AG08395 (cell line): ENCODE measurements at places on chromosomes 4 and X.

- no peak for DNase-seq
Measured at GRCh38 chr4:123412091-123412505, 15.5 kb downstream of the SPRY1 start.

- DNase-seq = no peak
Measured at GRCh38 chr4:64756016-64756415, 346.8 kb upstream of the TECRL start.

- DNase-seq = no peak
Measured at GRCh38 chr4:31035761-31036160, 315.6 kb downstream of the PCDH7 start.

DNA sequence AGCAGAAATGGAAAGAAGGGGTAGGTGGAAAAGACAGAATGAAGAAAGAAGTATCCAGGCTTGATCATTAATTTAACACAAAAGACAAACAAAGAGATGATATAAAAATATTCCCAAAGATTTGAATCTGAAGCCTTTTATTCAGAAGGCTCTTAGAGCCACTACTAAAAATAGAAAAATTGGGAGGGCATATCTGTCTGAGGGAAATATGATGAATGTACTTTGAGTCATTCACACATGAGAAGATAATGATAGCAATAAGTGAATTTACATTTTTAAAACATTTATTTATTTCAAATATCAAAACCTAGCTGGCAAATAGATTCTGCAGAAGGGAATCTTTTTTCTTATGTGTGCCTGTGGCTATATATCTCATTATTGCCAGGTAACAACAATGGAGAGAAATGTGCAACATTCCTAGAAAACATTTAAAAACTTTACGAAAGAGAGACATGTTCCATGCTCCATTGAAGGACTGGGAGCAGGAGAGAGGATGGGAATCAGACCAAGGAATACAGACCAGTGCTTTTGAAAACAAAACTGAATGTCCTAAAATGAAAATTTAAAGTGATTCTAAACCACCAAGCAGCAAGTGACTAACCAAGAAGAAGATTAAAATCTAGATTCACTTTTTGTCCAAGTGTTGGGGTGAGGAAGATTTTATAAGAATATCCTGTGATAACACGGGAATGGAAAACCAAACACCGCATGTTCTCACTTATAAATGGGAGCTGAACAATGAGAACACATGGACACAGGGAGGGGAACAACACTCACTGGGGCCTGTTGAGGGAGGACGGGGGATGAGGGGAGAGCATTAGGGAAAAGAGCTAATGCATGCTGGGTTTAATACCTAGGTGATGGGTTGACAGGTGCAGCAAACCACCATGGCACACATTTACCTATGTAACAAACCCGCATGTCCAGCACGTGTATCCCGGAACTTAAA, 41.2 kb downstream of the ANXA5 start:
- no peak for DNase-seq

GRCh38 chrX:24567169-24567568, 80.0 kb downstream of the PCYT1B start:
- no peak for DNase-seq

GRCh38 chrX:7828594-7828993, 14.4 kb upstream of the VCX start:
- DNase-seq = no peak

DNA sequence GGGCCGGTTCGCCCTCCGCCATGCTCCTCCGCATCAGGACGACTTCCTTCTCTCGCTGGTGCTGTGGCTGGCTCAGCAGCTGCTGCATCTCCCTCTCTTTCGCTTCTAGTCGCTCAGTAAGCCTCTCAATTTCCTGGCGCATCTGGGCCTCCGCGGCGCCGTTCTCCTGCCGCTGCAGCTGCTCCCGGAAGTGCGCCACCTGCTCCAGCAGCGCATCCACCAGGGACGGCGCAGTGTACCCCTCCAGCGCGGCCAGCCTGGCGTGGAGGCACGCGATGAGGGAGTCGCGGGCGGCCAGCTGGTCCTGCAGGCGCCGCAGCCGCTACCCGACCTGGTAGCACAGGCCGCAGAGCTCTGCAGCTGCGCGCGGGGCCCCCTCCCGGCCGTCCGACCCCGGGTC, 97.4 kb upstream of the MED14 start:
- no peak for DNase-seq

DNA sequence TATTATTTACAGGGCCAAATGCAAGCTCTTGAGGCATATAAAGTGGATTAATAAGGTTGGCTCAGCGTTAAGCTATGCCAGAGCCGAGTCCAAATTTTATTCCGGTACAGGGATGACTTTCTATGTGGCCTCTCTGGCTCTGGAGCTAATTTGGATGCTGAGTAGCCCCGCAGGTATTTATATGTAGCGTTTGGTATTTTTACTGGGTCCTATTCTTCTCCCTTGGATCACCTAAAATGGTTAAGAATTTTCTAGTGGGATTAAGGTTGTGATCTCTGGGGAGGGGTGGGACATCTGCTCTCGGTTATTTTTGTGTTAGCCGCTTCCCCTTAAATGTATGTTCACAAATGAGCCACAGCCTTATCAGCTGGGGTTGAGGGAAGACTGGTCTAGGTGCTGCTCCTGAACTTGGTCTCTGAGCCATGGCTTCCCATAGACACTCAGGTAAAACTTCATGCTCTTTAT, 49.4 kb downstream of the FHL1 start:
- no peak for DNase-seq

- DNase-seq = no peak
Measured at GRCh38 chr4:102518703-102519131, 17.6 kb downstream of the NFKB1 start.

DNA sequence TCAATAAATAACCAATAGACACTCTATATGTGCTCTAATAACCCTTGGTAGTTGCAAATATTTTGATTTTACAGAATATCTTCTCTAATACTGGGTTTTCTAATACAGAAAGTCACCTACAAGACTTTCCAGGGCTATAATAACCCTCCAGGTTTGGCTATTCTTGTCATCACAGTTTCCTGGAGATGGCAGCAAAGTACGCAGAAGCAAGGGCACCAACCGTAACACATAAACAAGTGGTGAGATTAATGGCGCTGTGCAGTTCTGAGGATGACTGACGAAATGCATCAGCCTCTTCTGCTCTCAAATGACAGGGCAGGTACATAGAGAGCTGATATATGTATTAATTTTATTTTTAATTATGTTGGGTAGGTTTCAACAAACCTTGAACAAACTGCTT, 122.4 kb downstream of the C4orf33 start:
- DNase-seq = no peak

DNA sequence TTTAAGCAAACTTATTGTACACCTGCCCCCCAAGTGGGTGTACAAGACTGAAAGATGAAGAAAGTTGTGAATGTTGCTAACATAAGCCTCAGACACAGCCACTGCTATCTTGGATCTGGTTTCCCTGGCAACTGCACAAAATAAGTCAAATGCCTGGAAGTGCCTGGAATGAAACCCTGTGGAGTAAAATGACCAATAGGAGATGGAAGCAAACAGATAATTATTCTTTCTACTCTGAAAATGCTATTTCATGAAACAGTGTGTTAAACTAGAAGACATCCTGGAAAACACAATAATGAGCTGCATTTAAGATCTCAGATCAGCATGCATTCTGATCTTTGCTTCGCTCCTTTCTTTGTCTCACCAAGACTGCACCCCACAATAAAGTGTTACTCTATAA, 1016.0 kb downstream of the ARAP2 start:
- no peak for DNase-seq

GRCh38 chr4:55069248-55069647, 56.1 kb downstream of the KDR start:
- DNase-seq = peak; percentile 27

DNA sequence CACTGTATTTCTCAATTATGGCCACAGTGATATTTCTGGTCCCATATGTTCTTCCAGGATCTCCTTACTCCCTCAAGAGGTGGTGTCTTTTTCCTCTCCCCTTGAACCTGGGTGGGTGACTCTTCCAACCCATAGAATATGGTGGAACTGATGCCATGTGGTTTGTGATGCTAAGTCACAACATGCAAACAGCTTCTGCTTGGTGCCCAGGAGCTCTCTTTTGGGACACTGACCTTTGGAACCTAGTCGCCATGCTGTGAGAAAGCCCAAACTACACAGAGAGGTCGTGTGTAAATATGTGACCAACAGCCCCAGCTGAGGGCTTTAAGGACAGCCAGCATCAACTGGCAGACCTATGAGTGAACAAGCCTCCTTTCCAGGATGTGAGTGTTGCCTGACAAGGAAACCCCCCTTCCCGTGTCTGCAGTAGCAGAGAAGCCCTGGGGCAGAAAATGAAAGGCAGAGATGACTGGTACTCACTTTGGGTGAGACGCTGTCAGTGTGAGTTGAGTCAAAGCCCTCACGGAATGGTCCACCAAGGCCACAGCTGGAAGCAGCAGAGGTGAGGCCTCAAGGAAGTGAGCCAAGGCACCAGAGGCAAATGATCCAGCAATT, 223.4 kb downstream of the BCOR start:
- no peak for DNase-seq

- no peak for DNase-seq
Measured at GRCh38 chr4:109169170-109169569, 133.3 kb downstream of the COL25A1 start.

GRCh38 chr4:53813998-53814397, 222.7 kb upstream of the LNX1 start:
- DNase-seq = no peak

GRCh38 chr4:29900336-29900735, 819.8 kb upstream of the PCDH7 start:
- DNase-seq = no peak

GRCh38 chr4:19508442-19508841, 743.3 kb upstream of the SLIT2 start:
- no peak for DNase-seq

DNA sequence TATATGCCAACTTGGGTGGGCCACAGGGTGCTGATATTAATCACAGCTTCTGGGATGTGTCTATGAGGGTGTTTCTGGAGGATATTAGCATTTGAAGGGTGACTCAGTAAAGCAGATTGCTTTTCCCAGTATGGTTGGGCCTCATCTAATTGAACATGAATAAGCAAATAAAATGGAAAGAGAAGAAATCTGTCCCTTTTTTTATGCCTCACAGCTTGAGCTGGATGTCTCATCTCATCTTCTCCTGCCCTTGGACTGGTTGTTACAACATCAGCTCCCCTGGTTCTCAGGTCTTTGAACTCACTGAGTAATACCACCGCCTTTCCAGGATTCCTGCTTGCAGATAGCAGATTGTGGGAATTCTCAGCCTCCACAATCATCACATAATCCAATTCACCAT, 1149.2 kb downstream of the PCDH18 start:
- no peak for DNase-seq

DNA sequence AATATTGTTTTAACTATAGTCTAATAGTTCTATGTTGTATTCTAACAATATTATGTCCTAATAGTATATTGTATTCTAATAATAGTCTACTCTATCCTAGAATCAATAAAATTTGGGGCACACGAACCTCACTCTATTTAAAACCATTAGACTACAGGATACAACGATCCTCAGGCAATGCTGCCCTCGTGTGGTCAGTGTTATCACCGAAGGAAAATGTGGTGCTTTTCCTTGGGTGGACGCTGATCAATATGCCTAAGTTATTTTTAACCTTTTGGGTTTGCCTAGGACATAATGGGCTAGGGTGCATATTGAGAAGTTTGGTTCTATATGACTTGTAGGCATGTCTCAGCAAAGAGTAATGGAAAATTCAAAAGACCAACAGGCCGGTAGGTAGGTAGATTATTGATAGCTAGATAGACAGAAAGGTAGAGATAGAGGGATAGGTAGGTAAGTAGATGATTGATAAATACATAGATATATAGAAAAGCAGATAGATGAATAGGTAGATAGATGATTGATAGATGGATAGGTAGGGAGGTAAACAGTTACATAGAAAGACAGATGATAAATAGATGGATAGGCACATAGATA, 75.1 kb downstream of the PRKX start:
- peak; percentile 71 for DNase-seq

DNA sequence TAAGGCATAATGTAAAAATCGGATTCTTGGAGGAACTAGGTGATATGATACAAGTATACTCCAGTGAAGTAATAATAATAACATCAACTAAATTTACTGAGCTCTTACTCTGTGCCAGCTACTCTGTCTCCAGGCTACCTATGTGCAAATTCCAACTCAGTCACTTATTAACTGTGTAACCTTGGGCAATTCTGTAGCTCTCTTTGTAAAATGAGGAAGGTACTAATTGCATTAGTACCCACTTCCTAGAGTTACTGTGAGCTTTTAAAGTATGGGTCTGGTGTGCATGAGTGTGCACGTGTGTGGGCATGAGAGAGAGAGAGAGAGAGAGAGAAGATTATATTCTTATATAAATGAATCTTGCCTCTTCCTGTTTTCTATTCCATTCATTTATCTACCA, 169.9 kb downstream of the KCNIP4 start:
- DNase-seq = no peak

DNA sequence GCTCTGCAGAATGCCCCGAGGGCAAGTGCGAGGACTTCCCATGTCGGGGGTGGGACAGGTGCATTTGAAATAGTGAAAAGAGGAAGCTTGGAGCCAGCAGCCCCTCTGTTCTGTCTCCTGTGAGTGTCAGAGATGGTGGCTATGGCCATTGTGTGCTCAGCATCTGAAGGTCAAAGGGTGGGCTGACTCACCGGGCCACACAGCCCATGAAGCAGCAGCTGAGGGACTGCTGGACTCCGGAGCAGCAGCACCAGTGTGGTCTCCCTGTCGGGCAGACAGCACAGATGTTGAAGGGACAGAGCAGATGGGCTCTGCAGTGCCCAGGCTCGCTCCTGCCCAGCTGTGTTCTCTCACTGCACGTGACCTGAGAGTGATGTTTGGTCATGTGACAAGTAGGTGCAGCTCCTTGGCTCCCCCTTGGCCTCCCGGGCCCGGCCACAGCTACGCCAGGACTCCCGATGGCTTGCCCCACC, 53.5 kb downstream of the TBC1D14 start:
- DNase-seq = no peak
